ENCODE measurements at places on chromosomes 5 and 9.

- DNase-seq, result peak; percentile 62
These were observed 2.7 kb downstream of the RABEPK start for GRCh38 chr9:125202846-125203618.

DNA sequence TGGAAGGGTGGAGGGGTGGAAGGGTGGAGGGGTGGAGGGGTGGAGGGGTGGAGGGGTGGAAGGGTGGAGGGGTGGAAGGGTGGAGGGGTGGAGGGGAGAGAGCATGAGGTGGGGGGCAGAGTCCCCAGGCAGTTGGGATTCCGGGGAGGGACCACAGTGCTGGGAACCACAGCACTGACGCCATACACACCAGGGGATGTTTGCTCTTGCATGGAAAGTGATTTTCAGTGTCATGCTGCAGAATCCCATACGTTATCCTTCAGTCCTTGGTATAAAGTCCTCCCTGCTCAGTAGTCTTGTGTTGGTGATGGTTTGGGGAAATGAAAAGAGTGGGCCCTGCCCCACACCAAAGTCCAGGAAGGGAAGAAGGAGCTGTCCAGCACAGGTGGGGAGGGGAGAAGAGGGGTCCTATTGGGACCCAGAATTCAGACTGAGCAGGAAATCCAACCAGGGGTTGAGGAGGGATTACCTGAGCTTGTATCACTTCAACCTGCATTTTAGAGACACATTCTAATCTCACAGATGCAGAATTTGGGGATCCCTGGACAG lies 5.5 kb upstream of the FIBCD1 start:
- DNase-seq, result no peak

DNA sequence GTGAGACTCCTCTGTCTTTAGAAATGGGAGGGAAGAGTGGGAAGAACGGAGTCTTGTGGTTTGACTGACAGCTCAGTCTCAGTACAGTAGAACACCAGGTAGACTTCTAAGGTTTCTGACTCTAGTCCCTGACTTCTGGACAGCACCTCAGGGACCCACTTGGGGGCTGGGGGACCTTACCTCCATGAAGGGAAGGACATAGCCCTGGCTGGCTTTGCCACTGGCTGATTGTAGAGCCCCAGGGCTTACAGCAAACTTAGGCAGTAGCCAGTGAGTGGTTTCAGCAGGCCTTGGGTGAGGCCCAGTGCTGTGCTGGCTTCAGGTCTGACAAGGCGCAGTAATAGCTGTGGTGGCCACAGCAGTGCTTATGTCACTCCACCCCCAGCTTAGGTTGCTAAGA lies 290.0 kb upstream of the PRR16 start:
- DNase-seq, result no peak

- DNase-seq, result no peak
These were observed 12.2 kb downstream of the ERGIC1 start for GRCh38 chr5:172846249-172846648.

GRCh38 chr9:35905912-35906679 lies at the start of gene HRCT1:
HRCT1 (plus strand) TSS chr9:35906202; CDS start chr9:35906288, 86 bp downstream.
- DNase-seq, result no peak

GRCh38 chr5:123545506-123545905 lies 33.5 kb downstream of the CSNK1G3 start:
- peak; percentile 39 for DNase-seq

DNA sequence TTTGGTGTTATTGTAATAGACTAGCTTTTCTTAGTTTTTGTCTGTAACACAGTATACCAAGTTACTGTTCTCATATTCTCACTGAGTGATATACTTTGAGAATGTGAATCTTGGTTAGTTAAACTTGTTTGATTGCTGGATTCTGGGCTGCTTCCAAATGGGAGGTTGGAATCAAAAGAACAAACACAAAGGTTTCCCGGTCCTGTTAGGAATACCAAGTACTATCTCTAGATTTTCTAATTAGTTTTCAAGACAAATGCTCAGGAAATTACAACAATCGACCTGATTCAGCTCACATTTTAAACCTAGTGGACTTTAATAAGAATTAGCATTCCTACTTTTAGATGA lies 244.3 kb downstream of the CSNK1G3 start:
- no peak for DNase-seq
